ENCODE measurements at places on chromosomes 5 and 9. TPM values are rescaled to one million over a fixed set of nuclear protein-coding genes. Genes with fewer than 3 reads are reported as not detected.

Gene ST8SIA4
- 8.7 TPM for total RNA-seq

Gene GDF9
- under 0.01 TPM for total RNA-seq

Gene SLC34A3
- not detected for total RNA-seq

Gene SLC27A6
- total RNA-seq = under 0.01 TPM

Gene UBTD2
- total RNA-seq = 24.7 TPM

Gene KCNN2
- total RNA-seq = not detected

Gene PCDHGA9
- total RNA-seq = 0.76 TPM

Gene AFAP1L1
- 54.0 TPM for total RNA-seq

Gene GABRA1
- not detected for total RNA-seq

Gene PCDHGC4
- 0.32 TPM for total RNA-seq

Gene PTGS1
- total RNA-seq = under 0.01 TPM

Gene OR13D1
- total RNA-seq = not detected

Gene CIZ1
- total RNA-seq = 15.7 TPM

Gene PDE8B
- total RNA-seq = 0.15 TPM

Gene TEX48
- total RNA-seq = not detected

Gene COMMD10
- 44.8 TPM for total RNA-seq

Gene PAPPA
- total RNA-seq = 1.8 TPM

Gene TERT
- not detected for total RNA-seq

Gene URM1
- total RNA-seq = 67.5 TPM

Gene SLC46A2
- not detected for total RNA-seq

Gene IRX1
- total RNA-seq = under 0.01 TPM

Gene LURAP1L
- 3.9 TPM for total RNA-seq

Gene ICE1
- total RNA-seq = 39.7 TPM

Gene CDC25C
- total RNA-seq = 9.0 TPM

Gene SPATA31D4
- total RNA-seq = not detected

Gene HMGCS1
- total RNA-seq = 129 TPM

Measured in epithelial cell of umbilical artery (primary cell).